ENCODE measurements at places on chromosomes 16 and 17.
A peak's percentile ranks its signal among the peaks of the same experiment; 100 is the strongest.

DNA sequence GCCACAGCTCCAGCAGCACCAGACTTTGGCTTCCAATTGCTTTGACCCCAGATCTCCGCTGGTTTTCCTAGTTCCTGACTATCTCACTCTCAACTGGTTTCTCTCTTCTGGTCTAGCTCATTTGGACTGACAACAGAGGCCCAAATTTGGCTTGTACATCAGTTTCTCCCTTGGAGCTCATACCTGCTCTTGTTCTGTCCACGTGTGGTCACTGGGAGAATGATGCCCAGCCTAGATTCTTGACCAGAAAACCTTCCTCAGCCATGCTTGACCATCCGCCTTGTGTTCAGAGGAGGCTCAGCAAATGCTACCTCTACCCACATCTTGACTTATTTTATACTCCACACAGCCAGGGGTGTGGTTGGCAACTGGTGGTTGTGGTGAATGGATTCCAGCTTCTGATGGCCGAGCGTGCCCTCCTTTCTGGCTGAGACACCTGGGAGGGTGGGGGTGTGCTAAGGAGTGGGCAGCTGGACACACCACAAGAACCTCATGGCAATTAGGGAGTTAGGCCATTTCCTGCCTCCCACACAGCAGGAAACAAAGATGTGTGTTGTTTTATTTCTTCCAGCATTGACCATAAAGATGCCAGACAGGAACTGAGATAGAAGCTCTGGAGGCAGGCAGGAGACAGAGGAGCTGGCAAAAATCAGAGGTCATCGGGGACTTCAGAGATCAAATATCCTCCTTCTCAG lies 93.8 kb upstream of the FAM20A start:
- no peak for DNase-seq

GRCh38 chr17:44053125-44053872 lies 13.2 kb downstream of the LSM12 start:
- DNase-seq = no peak

DNA sequence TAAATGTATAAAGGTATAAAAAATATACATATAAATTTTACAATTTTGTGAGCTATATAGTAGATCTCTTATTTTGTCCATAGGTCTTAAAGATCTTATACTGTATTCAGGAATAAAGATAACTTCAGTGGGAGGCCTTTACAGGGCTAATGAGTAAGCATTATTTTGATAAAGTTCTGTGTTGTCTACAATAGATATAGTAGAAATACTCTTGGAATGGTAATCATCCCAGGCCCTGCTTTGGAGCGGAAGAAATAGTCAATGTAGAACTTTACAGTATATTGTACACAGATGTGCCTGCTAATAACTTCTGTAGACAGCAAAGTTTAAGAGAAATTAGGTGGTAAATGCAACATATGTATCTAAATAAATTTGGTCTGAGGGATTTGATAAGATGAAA lies 42.6 kb downstream of the TENT4B start:
- no peak for DNase-seq

- no peak for DNase-seq
Observed at GRCh38 chr16:89052890-89053724, 40.5 kb upstream of the ACSF3 start.

DNA sequence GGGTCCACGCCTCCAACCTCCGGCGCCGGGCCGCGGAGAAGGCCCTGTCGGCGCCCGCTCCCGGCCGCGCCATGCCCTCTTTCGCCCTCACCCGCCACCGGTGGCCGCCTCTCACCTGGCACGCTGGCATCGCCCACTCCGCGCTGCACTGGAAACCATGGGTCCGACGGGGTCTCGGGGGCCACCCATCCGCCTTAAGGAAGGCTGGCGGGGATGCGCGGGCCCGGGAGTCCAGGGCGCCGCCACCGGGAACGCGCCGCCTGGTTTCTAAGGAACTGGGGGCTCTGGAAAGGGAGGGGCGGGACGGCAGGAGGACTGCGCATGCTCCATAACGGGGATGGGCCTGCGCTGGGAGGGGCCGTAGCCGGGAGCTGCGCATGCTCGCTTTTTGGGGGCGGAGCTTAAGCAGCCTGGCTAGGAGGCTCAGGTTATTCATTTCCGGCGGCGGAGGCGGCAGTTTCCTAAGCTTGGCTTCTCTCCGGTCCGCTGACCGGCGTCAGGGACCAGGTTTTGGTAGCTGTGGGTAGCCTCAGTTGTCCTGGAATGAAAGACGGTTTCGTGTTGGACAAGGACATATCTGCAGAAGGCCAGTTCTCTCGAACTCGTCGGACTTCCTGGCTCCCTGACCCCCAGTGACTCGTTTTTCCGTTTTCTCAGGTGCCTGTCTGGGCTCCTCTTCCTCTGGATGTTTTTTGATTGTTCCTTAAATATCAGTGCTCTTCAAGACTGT lies at the start of gene GFOD2:
GFOD2 (minus strand) TSS at position 269 of the 730 bp plus-strand sequence. CDS start 33,601 bp downstream, outside the sequence.
- peak; percentile 96 for DNase-seq

GRCh38 chr17:61129267-61130254 lies 270.1 kb upstream of the TBX2 start:
- DNase-seq = no peak

- no peak for DNase-seq
Observed at GRCh38 chr17:78925662-78926555, 722 bp upstream of the TIMP2 start.

DNA sequence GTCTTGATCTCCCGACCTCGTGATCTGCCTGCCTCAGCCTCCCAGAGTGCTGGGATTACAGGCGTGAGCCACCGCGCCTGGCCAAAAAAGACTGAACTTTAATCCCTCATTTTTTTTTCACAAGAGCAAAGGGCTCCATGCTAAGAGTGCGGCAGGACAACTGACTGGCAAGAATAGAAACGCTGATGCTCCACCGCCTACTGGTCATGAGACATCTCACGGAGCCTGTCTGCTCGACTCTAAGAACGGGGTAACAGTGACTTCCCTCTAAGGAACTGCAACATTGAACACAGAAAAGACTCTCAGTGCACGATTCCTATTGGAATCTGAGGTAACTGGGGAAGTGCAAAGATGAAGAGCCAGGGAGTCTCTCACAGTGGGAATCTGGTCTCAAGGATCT lies 23.9 kb downstream of the HIGD1B start:
- no peak for DNase-seq

- no peak for DNase-seq
Observed at GRCh38 chr17:81911969-81912368, 770 bp upstream of the PCYT2 start.

DNA sequence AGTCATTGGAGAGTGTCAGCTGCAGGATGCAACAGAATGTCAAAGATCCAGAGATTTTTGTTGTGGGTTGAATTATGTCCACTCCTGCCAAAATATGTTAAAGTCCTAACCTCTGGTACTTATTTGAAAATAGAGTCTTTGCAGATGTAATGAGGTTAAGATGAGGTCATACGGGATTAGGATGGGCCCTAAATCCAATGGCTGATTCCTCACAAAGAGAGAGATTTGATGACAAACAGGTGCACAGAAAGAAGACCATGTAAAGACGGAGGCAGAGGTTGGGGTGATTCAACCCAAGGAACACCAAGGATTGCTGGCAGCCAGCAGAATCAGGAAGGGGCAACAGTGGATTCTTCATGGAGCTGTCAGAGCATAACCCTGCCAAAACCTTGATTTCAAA lies 34.5 kb upstream of the USP22 start:
- DNase-seq = no peak

- no peak for DNase-seq
Observed at GRCh38 chr17:37772982-37773381, 28.1 kb upstream of the HNF1B start.

- no peak for DNase-seq
Observed at GRCh38 chr16:77295896-77296295, 96.7 kb downstream of the SYCE1L start.

- DNase-seq = no peak
Observed at GRCh38 chr17:82972836-82973372, 106.5 kb upstream of the METRNL start.

GRCh38 chr17:72931163-72931562 lies 161.3 kb downstream of the SLC39A11 start:
- no peak for DNase-seq

DNA sequence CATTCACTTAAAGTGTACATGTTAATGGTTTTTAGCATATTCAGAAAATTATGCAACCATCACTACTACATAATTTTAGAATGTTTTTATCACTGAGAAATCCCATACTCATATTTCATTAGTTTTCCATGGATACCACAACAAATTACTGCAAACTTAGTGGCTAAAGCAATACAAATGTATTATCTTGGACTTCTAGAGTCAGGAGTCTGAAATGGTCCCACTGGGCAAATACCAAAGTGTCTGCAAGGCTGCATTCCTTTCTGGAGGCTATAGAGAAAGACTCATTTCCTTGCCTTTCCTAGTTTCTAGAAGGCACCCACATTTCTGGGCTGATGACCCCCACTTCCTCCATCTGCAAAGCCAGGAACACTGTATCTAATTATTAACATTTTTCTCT lies 16.9 kb upstream of the GNAO1 start:
- DNase-seq = no peak

GRCh38 chr16:84423416-84423837 lies 55.1 kb downstream of the ATP2C2 start:
- DNase-seq = no peak

DNA sequence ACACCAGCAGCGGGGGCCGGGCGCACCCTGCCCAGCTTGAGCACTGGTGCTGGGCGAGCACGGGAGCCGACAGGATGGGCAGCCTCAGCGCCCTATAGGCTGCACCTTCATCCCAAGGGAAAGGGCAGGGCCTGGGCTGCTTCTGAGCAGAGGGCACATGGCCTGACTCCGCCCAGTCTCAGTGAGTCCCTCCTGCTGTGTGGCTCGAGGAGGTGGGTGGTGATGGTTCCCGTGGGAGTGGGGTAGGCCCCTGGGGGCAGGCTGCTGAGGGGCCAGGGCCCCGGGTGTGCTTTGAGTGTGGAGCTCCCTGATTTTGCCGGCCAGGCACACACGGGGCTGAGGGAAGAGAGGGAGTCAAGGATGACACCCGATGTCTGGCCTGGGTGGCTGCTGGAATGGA lies 37.9 kb downstream of the TSC2 start:
- DNase-seq = no peak

GRCh38 chr17:6135236-6135635 lies 65.1 kb downstream of the WSCD1 start:
- DNase-seq = no peak

DNA sequence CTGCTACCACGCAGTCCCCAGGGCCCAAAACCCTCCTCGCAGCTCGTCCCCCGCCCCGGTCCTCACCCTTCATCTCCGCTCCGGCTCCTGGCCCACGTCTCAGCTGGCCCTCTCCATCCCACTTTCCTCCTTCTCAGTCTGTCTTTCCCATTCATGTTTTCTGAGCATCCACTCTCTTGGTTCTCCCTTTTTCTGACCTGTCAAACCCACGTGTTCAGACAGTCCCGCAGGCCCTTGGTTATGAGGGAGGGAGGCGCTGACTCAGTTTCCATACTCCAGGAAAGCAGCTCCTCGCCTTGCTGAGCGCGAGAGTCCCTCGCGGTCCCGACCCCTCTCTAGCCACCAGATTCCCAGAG lies 392 bp upstream of the HID1 start:
- no peak for DNase-seq
